Stimulated activated CD4-positive, alpha-beta T cell treated with anti-CD3 and anti-CD28 coated beads, TNF-alpha, amount 100 ng/mL, for 48 hours (primary cell): ENCODE measurements at places on chromosomes 6 and 20.
A peak's percentile ranks its signal among the peaks of the same experiment; 100 is the strongest.

- no peak for DNase-seq
Measured at GRCh38 chr6:106106276-106107042, 20.3 kb downstream of the PRDM1 start.

GRCh38 chr20:4076033-4076432, 60.7 kb upstream of the RNF24 start:
- DNase-seq: no peak

- no peak for DNase-seq
Measured at GRCh38 chr6:134870677-134871498, 79.0 kb downstream of the ALDH8A1 start.

DNA sequence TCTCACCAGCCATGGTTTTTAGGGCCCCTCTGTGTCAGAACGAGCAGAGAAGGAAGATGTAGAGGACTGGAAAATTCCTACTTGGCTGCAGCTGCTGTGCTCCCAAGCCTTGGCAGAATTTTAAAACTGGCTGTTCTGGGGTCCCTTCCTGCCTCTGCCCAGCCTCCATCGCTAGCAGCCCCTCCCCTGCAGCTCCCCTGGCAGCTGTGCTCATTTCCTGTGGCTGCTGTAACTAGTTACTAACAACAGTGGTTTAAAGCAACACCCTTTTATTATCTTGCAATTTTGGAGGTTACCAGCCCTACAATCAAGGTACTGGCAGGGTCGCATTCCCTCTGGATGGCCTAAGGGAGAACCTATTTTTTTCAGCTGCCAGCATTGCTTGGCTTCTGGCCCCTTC, 3.7 kb upstream of the CST11 start:
- no peak for DNase-seq

DNA sequence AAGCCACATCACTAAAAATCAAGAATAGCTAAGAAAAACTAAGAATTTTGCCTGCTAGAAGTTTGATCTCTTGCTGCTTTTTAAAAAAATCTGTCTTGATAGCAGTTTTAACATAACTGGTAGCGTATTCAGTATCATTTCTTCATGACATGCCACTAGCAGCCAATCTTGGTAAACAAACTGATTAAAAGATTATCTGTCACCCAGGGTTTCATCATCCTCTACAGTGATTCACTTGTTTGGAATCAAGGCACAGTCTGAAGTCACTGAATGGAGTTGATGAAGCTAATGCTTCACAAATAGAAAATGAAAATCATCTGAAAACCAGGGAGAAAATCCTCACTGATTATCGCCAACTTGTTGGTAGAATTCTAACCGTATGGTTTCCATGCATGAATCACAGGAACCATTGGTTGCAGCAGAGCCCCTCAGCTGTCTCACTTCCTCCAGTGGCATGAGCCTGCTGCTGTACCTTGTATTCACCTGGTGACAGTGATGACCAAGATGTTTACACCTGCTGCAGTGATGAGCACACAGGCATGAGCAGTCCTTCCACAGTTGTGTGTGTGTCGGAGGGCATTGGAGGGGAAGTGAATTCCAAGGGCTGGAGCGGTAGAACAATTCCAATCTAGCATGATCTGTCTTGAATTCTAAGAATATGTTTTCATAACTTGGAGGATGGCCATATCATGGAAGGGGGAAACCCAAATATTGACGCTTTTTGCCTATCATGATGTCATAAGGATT, 275.0 kb downstream of the KHDC1L start:
- DNase-seq: no peak

GRCh38 chr6:127851197-127851596, 49.7 kb downstream of the THEMIS start:
- no peak for DNase-seq

- DNase-seq: no peak
Measured at GRCh38 chr20:38325167-38325566, 21.1 kb upstream of the LBP start.

DNA sequence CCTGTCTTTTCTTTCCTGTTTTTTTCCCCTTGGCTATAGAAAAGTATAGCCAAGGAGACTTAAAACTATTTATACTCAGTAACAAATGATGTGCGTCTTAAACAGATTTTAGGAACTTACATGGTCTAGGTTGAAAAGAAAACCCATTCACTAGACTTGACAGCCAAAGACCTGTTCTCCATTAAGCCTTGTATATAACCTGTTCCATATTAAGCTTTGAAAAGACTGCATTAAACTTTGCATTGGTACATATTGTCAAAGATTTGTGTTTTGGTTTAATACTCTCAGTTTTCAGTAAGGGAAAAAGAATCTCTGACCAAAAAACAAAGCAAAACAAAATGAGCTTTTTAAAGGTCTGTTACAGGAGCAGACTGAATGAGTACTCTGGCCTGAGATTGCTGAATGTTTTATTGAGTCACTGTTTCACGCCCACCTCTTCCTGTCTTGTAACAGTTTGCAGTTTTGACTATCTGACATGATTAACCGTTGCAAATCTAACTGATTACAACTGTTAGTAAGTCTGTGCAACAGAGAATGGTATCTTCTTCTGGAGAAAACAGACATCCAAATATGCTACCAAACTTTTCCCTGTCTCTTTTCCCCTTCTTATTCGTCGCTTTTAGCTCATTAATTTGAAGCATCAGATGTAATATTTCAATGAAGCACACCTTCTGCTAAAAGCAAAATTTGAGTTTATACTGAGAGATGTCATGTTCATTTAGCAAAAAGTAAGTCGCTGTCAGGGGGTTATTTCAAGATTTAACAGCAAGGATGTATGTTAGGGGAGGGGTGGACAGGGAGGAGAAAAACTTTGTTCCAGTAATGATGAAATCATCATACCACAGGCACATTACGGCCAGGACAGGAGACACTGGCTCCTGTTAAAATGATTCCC, 59.1 kb upstream of the SUPT3H start:
- DNase-seq: peak; percentile 47

DNA sequence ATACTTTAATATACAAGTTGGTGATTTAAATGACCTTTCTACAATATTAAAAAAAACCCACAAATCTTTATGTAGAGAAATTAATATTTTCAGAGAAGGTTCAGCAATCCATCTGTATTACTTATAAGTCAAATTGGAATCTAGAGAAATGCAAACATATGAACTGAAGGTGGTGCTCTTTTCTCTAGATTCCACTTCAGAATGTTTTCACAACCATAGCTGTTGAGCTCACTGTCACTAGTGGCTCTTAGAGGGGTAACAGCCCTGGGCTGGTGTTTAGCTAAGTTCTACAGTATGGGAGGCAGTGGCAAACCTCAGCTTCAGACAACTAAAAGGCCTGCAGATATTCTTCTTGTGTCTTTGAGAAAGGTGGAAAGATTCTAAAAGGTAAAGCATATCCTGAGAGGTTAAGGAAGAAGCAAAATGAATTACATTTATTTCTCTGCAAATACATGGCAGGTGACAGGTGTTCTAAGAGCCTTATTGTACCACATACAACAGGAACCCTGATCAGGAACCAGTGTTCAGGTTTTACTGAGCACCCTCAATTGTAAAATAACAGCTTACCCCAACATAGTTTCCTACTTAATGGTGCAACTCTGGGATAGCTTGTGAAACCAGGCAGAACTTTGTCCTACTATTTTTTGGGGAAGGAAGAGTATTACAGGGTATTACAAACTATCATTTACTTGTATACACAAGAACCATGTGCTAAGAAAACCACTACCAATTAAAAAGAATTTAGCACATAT, 56.6 kb upstream of the SAMHD1 start:
- DNase-seq: no peak

GRCh38 chr6:145621776-145622175, 113.5 kb downstream of the EPM2A start:
- no peak for DNase-seq

- no peak for DNase-seq
Measured at GRCh38 chr6:149938571-149939355, 3.1 kb upstream of the ULBP2 start.

GRCh38 chr20:10316582-10316981, 98.0 kb downstream of the SNAP25 start:
- no peak for DNase-seq

GRCh38 chr6:37103169-37104039, 66.5 kb upstream of the PIM1 start:
- no peak for DNase-seq

- DNase-seq: no peak
Measured at GRCh38 chr20:55415567-55416142, 589.7 kb downstream of the CBLN4 start.

- no peak for DNase-seq
Measured at GRCh38 chr6:117615750-117616390, 13.6 kb upstream of the GOPC start.

GRCh38 chr6:16764188-16764950, 3.1 kb upstream of the ATXN1 start:
- DNase-seq: no peak

DNA sequence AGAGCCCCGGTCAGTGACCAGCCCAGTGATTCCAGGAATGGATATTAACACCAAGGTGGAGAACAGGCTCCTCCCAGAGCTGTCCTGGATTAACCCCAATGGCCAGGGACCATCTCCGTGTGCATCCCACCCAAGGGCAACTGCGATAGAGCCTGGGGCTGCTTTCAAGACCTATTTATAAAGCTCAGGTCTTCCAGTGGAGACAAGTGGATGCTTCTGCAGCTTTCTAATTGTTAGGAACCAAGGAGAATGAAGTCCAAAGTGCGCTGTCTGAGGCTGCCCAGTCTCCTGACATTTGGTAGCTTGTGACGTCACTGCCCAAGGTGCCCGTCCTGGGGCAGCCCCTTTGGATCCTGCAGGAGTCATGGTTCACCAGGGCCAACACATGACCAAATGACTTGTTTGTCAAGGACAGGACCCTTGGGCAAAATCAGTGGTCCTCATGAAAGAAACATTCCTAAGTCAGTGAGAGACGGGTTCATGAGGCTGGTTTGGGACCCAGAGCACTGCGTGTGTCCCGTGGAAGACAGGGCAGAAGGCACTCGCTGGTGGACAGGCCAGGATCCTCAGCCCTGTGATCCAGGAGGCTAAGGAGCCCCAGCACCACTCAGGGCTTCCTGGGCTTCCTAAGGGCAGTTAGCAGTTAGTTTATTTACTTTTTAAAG, 174.9 kb downstream of the ANKRD60 start:
- DNase-seq: no peak

DNA sequence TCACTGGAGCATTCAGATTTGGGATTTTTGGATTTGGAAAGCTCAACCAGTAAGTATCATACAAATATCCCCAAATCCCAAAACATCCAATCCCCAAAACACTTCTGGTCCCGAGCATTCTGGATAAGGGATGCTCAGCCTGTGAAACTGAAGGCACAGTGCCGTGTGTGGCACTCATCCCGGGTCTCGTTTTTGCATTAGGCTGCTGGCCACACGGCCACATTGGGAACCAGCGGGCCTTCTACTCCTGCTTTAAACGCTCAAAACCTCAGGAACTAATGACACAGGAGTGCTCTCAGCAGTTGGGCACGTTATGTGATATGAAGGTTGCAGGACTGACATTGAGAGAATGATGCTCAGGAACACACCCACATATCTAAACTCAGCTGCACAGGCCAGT, 35.6 kb downstream of the PSMG4 start:
- DNase-seq: no peak

GRCh38 chr20:62686869-62687830, 21.5 kb upstream of the NTSR1 start:
- no peak for DNase-seq

GRCh38 chr20:62486484-62486883, 10.7 kb upstream of the GATA5 start:
- DNase-seq: no peak

DNA sequence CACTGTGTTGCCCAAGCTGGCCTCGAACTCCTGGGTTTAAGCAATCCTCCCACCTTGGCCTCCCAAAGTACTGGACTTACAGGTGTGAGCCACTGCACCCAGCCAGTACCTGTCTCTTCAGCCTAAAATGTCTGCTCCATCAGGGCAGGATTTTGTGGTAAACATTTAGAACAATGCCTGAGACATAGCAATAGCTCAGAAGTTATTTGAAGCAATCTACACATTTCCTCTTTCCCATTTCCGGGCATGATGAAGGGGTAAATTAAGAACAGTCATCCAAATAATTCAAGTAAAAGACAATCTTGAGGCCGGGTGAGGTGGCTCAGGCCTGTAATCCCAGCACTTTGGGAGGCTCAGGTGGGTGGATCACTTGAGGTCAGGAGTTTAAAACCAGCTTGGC, 69.0 kb upstream of the ZNF217 start:
- DNase-seq: no peak

DNA sequence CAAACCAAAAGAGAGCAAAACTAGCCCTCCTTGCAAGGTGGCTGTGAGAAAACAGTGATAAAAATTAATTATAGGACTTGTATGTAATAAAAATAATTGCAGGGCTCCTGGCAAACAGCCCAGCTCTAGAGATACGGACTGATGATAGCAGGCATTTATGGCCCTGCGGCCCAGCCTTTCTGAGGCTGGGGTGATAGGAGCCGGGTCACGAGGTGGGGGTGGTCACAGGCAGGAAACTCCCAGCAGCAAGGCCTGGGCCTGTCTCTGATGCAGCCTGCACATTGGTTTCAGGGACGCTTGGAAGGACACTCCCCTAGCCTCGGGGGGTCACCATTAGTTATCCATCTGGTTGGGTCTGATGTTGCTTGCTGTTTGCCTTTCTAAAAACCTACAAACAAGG, 18.7 kb upstream of the TTPAL start:
- no peak for DNase-seq

DNA sequence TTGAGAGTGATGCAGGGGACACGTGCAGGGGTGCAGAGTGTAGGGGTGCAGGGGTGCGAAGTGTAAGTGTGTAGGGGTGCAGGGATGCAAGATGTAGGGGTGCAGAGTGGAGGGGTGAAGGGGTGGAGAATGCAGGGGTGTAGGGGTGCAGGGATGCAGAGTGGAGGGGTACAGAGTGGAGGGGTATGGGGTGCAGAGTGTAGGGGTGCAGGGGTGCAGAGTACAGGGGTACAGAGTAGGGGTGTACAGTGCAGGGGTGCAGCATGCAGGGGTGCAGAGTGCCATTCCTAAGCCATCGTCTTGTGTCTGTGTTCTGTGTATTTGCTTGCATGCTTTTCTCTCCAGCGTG, 345.4 kb downstream of the TAF4 start:
- no peak for DNase-seq

DNA sequence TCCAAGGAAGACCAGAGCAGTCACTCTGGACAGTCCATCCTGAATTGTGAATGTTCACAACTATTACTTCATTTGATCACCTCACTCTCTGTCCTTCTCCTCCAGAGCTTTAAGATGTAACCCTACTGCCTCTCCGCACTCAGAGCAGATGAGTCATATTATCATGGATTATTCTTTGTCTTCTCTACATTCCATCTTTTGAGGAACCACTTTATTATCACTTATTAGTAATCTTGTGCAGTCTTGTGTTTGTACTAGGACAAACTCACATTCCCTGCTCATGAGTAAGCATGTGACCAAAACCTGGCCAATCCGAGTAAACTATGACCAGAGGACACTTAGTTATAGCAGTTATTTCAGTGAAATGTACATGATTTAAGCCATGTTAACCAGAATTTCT, 401.5 kb upstream of the ADGRB3 start:
- no peak for DNase-seq
